NCI-H187 treated with DMSO at 0.1 percent for 48 hours (cell line): ENCODE measurements at places on chromosomes 5 and 9.

DNA sequence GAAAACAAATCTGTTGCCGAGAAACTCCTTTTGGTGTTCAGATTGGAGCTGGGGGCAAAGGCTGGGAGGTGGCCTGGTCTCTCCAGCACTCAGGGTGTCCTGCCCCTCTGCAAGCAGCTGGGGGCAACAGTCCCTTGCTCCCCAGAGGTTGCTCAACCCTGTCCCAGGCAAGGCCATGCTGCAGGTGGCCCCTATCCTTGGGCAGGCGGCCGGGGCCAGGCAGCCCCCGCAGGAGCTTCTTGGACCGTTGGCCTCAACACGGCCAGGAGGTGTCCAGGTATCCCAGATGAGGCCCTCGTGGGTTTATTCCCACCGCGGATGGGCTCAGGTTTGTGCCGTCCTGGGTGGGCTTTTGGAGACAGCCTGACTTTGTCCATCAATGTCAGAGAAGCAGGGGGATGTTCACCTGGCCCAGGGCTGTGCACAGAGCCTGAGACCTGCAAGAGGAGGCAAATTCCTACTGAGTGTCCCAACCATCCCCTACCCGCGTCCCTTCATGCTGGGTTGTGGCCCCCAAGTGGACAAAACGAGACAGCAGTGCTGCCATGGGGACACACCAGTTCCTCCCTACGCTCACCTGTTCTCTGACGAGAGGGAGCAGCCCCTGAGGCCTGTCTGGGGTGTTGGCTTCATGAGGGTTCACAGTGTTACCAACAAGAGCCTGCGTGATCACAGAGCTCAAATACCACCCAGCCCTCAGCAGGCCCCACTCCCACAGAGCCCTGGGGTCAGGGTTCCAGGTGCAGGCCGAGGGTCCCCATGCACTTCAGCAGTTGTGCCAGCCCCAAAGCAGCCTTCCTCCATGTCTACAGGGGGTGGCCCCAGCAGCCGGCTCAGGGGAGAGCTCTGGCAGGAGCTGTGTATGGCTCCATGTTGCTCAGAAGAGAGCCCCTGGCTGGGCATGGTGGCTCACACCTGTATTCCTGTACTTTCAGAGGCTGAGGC lies 9.5 kb upstream of the CCDC187 start:
- DNase-seq, result no peak

DNA sequence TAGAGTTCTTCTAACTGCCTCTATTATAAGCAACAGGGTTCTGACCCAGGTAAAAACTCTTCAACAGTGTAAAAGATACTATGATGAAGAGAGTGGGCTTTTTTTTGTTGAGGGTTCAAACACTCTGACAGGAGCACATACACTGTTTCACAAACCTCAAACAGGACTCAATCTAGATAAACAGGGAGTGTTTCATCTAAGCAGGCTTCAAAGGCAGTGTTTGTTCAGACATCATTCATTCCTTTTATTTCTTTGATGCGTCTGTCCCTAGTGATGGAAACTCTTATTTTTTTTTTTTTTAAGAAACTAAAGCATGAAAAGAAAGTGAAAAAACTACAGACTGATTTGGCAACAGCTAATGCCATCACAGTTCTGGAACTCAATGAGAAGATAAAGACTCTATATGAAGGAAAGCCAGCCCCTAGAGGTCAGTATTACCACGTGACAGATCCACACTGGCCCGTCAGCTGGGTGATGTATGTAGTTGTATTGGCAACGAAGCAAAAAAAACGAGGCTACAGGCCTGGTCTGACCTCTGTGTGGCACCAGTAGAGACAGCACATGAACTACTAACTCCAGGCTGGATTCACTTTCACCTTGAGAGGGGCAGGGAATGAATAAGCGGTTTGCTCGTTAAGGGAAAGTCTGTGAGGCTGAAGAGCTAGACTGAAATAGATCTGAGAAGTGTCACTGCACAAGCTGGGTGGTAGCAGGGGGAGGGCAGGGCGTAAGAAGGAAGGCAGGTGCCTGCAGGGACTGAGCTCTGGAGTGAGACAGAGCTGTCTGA lies 172.2 kb downstream of the CCDC192 start:
- DNase-seq, result peak; percentile 72

DNA sequence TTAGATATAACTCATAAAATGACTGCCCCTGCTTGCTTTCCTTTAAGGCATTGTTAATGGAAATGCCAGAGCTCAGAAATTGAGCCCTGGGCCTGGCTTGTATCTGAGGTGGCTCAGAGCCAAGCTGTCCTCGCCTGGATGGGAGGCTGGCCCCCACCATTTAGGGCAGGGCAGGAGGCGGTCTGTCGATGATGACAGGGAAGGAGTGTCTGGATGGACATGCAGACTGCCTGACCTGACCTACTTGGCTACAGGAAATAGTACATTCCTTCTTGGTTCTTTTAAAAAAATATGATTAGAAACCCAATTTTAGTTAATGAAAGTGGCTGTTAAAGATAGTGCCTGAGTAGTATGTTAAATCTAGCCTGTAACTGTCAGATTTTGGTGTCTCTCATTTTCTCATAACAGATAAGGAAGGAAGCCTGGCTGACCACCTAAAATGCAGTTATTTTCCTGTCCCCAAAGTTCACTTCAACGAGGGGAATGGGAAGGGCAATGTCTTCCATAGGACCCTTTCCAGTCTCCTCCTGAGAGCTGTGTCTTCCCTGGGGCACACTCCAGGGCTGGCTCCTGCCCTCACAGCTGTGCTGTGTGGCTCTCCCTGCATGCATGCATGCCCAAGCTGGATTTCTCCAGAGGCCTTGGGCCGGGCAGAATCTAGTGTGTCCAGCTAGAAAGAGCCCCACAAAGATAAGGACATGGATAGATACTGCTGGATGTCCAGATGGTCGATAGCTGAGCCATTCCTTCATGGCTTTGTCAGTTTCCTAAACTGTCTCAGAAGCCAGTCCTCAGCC lies 42.3 kb downstream of the MACROH2A1 start:
- DNase-seq, result no peak

DNA sequence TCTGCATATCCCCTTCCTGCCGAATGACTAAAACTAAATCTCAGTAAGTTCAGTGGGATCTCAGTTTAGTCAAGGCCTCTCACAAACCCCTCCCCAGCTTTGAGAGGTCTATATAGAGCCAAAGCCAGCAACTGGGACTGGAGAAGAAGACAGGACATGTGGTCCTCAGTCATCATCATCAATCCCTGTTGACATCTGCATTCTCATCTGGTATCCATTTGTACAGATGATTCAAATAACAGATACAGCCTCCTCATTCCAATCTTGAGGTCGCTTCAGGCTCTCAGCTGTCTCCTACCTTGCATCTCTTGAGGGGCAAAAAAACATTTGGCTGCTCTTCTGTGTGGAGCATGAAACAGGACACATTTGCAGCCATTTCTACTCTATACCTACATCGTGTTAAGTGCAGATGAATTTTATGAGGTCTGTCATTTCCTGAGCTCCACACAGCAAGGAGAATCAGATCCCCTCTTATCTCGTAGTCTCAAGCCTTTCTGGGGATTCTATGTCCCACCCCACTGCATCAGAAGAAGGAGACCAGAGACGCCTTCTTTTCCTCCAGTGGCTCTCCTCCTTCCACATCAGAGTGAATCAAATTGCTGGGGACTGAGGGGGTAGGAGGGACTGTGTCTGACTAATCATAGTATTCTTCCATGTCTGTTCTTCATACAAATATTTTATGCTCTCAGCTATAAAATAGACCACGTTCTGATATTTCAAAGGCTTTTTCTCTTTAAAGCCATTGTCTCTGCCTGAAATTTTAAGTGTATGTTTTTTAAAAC lies 4.7 kb upstream of the RECK start:
- DNase-seq, result no peak

- DNase-seq, result no peak
Observed at GRCh38 chr5:93790401-93790800, 49.0 kb upstream of the POU5F2 start.

GRCh38 chr5:107982703-107983425 lies 312.1 kb upstream of the EFNA5 start:
- DNase-seq, result no peak

GRCh38 chr9:74496406-74496805 lies 729 bp upstream of the RORB start:
- no peak for DNase-seq

- DNase-seq, result no peak
Observed at GRCh38 chr5:121707178-121707577, 144.5 kb upstream of the FTMT start.

DNA sequence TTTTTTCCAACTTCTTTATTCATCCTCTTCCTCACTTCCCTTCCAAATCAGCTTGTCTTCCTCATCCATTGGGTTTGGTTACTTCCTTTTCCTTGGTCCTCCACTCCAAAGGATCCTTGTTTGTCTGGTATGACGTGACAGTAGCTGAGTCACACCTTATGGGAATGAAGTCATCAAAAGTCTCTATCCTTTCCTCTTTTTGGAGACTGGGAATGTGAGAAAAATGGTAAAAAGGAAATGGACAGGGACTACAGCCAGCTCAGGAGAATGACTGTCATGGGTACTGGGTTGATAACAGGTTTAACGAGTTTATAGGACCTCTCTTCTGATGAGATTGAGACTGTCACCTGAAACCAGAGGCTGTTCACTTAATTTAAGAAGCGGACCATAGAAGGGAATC lies 76.2 kb upstream of the MYO10 start:
- DNase-seq, result no peak

GRCh38 chr5:140109759-140110645 lies 3.9 kb upstream of the PURA start:
- DNase-seq, result no peak

DNA sequence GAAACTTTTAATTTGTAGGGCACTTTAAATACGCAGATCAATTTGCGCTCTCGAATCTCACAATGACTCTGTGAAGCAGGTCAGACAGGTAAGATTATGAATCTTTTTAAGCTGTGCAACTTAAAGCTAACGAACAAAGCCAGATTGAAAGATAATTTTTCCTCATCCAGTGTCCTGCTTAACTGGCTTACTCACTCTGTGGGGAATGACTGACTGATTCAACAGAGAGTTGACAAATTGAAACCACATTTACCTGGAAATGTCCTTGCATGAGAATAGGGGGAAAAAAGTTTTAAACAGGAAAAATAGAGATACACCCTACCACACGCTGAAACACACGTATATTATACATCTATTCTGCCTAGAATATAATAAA lies 187.9 kb downstream of the MAN2A1 start:
- no peak for DNase-seq

DNA sequence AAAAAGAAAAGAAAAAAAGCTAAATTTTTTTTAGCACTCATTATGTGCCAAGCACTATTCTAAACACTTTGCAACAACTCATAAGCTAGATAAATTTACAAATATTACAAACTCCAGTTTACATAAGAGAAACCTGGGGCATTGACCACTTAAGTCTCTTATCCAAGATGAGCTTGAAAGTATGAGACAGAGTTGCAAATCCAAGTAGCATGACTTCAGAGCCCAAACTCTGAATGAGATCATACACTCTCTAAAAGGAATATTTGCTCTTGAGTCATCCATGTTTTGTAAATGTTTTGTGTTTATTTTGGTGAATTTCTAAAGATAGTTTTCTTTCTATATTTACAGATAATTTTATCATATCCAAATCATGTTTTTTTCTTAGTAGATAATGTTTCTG lies 4.0 kb upstream of the SHOC1 start:
- no peak for DNase-seq

GRCh38 chr5:76688836-76689235 lies 27.1 kb upstream of the F2R start:
- DNase-seq, result no peak

DNA sequence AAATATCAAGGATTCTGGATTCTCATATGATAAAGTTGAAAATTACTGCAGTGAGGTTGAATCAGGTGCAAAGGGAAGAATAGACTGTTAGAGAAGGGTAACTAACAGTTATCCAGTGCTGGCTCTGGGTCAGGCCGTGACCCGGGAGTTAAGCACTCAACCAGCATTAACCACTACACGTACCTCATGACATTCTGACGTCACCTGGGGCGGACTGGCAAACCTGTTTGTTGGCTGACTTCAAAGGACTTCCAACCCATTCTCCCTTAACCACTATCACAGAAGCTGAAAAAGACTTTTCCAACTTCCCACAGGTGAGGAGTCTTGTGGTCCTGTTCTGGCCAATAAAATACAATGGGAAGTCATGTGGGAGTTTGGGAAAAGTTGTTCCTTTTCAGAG lies 268.9 kb downstream of the ENC1 start:
- DNase-seq, result no peak

DNA sequence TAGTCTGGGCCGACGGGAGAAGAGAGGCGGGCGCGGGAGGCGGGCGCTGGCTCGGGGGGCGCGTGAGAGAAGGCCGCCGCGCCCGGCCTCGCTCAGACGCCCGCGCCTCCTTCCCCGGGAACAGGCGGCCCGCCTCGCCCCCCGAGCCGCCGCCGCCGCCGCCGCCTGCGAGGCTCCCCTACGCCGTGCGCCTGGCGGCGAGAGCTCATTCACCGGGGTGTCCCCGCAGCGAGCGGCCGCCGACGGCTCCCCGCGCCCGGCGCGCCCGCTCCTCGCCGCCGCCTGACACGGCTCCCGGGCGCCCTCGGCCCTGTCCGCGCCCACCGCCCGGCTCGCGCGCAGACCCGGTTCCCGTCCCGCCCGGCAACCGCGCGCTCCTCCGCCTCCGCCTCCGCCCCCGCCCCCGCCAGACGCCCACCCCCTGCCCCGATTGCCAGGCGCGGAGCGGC lies at the start of gene GNAQ:
Gene GNAQ, minus strand, starts transcription at position 368 of the 449 bp plus-strand sequence. CDS start 576 bp downstream, outside the sequence.
- DNase-seq, result no peak

DNA sequence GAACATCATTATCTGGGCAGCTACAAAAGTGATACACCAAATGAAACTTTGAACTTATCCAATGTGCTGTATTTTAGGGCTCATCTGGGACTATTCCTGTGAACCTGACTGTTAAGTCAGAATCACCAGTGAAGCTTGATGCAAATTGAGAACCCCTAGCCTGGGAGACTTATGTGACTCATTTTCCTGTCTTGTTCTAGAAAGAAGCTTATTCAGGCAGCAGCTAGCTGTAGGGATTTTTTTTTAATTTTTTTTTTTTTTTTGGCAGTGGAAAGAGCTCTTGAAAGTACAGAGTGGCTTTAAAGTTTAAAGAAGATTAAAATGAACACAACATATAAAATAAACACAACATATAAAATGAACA lies 81.1 kb upstream of the TNFAIP8 start:
- no peak for DNase-seq

- DNase-seq, result no peak
Observed at GRCh38 chr5:12214267-12215015, 310.2 kb upstream of the CTNND2 start.

DNA sequence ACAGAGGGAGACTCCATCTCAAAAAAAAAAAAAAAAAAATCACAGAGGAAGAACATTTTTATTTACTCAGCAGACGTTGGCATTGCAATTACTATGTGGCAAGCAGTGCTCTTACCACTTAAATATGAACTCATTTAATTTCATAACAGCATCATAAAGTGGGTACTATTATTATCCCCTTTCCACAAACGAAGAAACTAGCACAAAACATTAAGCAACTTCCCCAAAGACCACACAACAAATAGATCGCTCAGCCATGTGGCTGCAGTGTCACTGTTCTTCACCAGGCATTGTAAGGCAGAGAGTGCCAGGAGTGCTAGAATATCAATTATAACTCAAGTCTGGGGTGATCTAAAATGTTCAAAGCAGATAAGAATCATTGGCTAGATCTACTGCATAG lies 69.8 kb upstream of the PLPP6 start:
- DNase-seq, result no peak
